ENCODE measurements at places on chromosomes 4 and X.

DNA sequence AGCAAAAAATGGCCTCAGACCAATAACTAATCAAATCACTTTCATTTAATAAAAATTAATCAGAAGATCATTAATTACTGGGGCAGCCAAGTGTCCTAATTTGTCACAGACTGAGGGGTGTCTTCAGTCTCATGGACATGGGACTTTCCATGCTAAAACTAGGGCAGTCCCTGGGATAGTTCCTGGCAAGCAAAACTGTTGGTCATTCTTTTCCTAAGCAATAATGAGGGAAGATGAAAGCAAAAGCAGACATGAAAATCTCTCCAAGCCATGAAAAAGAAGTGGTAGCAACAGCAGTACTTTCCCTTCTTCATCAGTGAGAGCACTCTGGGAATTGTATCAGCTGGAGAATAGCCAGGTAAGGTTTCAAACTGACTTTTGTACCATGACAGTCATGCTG lies 3.7 kb upstream of the ANTXR2 start:
- no peak for DNase-seq

DNA sequence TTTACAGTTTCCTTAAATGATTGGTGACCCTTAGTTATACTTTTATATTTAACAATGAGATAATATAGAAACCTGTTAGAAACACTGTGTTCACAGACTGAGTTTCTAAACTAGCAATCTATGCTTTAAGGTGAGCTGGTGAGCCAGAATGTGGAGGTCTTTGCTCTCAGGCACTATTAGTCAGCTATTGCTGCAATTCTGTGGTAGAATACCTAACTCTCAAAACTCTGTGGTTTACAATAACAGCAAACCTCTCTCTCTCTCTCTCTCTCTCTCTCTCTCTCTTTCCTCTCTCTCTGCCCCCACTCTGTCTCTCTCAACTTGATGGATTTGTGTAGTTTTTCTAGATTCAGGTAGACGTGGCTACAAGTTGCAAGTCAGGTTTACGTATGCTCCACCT lies 17.6 kb upstream of the LCORL start:
- no peak for DNase-seq

DNA sequence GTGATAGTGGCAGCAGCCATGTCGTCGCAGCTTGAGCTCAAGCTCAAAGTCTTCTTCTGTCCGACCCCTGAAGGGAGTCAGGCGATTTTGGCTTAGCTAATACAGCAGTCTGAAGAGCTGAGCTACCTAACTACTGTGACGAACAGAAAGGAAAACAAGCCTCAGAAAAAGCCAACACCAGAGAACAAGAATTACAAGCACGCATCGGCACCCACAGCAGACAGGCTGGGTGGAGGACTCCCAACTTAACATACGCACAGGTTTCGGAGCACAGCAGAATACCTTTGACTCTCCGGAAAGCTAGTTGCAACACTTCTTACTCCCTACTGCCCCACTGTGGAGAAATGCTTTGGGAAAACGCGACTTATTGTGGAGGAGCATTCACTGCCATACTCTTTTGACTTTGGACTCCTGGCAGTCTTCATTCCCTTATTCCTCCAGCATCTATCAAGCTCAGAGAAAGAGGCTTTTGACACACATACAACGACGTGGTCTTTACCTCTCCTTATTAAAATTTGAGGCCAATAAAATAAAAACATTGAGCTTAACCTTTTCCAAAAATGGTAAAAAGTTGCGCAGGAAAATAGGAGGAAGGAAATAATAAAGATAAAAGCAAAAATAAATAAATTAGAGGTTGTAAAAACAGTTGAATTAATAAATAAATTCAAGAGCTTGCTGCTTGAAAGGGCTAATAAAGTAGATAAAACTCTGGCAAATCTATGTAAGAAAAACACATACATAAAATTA lies 41.3 kb upstream of the GPC3 start:
- DNase-seq: peak; percentile 8

DNA sequence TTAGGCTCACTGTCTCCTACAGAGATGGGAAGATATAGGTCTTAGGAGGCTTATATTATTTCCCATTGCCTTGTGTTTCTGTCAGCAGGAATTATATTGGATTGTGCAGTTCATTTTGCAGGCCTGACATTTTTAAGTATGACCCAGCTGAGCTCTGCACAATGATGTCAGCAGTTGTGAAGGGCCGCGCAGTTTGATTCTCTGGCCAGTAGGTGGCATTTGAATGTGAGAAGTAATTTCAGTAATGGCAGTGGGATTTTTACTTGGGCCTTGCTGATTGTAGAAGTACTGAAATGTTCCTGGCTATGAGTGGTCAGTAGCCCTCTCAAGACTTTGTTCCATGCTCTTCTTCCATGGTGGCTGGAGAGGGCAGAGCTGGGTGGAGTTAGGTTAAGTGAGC lies 247.2 kb upstream of the MTMR8 start:
- DNase-seq: no peak

GRCh38 chrX:50045823-50046222 lies 123.4 kb downstream of the CLCN5 start:
- DNase-seq: no peak

DNA sequence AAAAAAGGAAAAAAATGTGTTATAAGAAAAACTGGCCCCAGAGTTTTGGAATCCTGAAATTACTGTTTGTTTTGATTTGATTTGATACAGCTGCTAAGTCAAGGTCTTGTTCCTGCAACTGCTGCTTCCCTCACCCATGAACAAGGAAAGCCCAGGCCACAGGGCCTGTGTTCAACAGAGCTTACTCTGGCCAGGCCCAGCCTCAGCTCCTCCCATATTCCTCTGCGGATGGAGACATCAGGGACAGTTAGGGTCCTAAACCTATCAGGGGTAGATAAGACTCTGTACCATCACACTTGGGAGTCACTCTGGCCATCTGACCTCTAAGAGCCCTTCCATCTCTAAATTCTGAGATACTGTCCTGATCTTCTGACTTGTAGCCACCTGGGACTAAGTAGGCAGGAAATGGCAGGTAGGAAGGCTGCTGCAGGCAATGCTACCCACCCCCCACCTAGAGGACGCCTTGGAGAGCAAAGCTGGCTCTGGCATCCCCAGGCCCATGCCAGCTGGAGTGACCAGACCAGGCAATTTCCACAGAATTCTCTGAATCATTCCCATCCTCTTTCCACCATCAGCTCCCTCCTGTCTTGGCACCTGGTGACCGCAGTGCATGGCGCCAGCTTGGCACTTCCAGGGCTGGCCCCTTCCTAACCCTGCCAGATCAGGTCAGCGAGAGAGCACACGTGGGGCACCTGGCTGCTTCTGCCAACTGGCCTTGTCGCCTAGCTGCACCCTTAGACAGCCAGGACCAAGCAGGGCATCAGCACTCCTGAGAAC lies 58.0 kb upstream of the TMEM33 start:
- no peak for DNase-seq

GRCh38 chrX:100081503-100081902 lies 328.6 kb downstream of the PCDH19 start:
- peak; percentile 31 for DNase-seq

DNA sequence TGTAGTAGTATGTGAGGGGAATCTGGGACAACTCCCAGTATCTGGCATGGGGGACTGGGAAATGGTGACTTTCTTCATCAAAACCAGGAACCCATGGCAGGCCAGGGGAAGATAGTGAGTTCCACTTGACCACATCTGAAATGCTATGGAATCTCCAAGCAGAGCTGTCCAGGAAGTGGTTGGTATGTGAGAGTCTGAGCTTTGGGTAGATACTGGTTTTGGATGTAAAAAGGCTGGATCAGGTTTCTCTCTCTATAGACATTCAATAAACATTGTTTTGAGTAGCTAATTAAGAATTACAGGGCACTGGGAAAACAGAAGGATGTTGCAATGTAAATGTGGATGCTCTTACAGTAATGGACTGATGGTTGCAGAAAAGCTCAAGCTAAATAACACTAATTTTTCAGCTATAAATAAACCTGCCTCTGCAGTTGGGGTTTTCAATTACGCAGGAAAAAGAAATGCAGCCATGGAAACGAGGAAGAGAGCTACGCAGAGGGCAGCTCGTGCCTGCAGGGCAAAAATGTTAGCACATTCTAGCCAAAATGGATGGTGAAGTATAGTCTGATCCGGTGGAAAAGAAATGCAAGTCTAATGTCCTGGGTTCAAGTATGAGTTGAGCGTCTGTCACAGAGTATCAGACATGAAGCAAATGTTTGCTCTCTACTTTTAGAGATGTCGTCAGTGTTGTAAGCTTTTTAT lies 13.4 kb upstream of the CHRNA9 start:
- peak; percentile 91 for DNase-seq

GRCh38 chrX:56782791-56783449 lies 53.9 kb downstream of the NBDY start:
- no peak for DNase-seq

- no peak for DNase-seq
Measured at GRCh38 chrX:41276661-41277506, 57.1 kb upstream of the DDX3X start.

DNA sequence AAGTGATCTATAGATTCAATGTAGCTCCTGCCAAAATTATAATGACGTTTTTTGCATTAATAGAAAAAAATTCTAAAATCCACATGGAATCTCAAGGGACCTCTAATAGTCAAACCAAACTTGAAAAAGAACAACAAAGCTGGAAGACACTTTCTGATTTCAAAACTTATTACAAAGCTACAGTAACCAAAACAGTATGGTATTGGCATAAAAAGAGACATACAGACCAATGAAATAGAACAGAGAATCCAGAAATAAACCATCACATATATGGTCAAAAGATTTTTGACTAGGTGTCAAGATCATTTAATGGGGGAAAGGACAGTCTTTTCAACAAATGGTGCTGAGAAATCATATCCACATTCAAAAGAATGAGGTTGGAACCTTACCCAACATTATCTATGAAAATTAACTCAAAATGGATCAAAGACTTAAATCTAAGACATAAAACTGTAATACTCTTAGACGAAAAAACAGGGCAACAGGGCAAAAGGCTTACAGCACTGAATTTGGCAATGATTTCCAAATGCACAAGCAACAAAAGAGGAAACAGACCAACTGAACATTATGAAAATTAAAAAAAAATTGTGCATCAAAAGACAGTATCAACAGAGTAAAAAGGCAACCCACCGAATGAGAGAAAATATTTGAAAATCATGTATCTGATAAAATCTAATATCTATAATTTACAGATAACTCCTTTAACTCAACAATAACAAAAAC lies 3.9 kb downstream of the FBXO8 start:
- DNase-seq: no peak

DNA sequence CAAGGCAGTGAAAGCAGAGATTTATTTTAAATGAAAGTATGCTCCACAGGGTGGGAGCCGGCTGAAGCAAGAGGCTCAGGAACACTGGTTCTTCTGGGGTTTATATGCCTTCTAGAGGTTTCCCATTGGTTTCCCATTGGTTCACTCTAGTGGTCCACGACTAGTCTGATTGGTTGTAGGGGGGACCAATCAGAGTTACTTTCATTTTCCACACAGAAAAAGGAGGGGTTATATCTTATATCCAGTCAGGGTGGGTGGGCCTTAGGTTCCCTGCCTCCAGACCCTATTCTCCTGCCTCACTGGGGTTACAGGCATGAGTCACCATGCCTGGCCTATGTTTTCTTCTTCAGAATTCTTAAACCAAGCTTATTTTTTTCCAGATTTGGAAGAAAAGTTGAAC lies 101.6 kb downstream of the KLHL8 start:
- no peak for DNase-seq

- DNase-seq: no peak
Measured at GRCh38 chrX:132877954-132878536, 80.4 kb downstream of the HS6ST2 start.

DNA sequence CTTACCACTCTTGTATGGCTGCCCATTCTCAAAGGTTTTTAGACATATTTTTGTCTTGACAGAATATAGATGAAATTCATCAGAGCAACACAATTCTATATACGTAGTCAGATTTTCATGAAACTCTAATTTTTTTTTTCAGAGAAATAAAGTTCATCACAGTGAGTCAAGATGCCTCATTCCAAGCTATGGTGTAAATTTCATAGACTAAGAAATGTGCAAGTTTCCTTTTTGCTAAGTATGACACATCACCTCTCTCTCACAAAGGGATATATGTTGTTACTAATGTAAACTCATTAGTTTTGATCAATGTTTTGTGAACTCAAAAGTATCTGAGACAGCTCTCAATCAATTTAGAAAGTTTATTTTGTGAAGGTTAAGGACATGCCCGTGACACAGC lies 60.4 kb upstream of the ATXN3L start:
- DNase-seq: peak; percentile 71

- DNase-seq: no peak
Measured at GRCh38 chrX:40476958-40477357, 103.8 kb upstream of the ATP6AP2 start.

GRCh38 chrX:112866175-112866574 lies 25.5 kb upstream of the AMOT start:
- DNase-seq: no peak

DNA sequence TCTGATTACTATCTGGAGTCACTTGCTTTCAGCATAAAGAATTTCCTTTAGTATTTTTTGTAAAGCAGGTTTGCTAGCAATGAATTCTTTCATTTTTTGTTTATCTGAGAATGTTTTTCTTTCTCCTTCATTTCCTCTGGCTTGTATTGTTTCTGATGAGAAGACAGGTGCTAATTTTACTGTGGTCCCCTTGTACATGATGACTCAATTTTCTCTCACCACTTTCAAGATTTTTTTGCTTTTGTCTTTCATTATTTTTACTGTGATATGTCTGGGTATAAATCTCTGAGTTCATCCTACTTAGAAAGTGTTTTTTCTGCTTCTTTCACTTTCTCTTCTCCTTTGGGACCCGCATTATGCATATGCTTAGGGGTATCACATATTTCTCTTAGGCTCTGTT lies 62.6 kb downstream of the PKD2 start:
- no peak for DNase-seq

DNA sequence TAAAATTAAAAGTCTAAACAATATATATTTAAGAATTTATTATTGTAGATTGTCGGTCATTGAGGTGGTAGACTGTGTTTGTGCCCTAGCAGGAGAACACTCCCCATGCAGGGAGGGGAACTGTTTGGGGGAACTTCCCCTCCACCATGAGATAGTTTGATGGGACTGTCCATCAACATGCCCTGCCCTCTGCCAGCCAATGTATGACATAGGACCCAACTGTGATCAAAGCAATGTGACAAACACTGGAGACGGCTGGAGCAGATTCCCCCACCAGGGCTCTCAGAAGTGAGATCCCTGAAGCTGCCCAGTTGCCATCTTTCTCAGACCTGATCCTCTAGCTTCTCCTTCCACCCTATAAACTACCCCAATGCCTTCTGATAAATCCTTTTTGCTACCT lies 44.9 kb downstream of the SH3KBP1 start:
- DNase-seq: no peak

DNA sequence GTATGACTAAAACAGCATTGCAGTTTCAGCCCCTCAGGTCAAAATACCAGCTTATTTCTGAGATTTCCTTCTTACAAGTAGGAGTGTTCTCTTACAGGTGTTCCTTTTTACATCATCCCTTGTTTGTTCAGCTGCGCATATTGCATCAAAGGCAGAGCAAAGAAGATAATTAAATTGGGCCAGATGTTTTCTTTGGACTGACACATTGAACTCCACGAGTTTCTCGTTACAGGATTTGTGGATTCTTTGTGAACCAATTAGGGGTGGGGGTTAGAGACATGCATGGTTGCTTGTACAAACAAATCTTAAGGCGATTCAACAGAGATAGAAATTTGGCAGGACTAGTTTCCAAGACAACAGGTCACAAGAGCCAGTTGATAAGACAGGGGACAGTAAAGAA lies 95.7 kb downstream of the SPANXN4 start:
- no peak for DNase-seq

- DNase-seq: peak; percentile 66
Measured at GRCh38 chr4:121139533-121140222, 24.4 kb downstream of the TNIP3 start.

GRCh38 chrX:31302573-31303075 lies 230.8 kb upstream of the FTHL17 start:
- no peak for DNase-seq

GRCh38 chrX:103367502-103367901 lies 8.8 kb upstream of the BEX3 start:
- peak; percentile 31 for DNase-seq

Measured in AG10803 (cell line).